Central memory CD4-positive, alpha-beta T cell (primary cell): ENCODE measurements at places on chromosomes 5 and 9.

DNA sequence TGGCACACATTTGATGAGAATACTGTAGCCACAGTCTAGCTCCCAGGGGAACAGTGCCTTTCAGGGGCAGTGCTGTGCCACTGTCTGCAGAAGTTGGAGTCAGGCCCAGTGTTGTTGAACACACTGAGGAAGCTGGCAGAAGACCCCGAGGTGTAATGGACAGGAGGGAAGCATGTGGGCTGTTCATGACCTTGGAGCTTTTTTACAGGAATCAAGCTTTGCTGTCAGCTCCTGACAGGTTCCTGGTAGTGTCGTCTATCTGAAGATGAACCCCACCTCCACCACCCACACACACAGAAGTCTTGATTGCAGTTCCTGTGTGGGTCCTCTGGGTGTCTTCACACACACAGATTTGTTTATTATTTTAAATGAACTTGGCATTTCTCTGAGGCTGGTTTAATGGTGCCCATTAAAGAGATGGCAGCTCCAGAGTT is 40.3 kb upstream of the TNFAIP8 start:
- peak; percentile 68 for DNase-seq

DNA sequence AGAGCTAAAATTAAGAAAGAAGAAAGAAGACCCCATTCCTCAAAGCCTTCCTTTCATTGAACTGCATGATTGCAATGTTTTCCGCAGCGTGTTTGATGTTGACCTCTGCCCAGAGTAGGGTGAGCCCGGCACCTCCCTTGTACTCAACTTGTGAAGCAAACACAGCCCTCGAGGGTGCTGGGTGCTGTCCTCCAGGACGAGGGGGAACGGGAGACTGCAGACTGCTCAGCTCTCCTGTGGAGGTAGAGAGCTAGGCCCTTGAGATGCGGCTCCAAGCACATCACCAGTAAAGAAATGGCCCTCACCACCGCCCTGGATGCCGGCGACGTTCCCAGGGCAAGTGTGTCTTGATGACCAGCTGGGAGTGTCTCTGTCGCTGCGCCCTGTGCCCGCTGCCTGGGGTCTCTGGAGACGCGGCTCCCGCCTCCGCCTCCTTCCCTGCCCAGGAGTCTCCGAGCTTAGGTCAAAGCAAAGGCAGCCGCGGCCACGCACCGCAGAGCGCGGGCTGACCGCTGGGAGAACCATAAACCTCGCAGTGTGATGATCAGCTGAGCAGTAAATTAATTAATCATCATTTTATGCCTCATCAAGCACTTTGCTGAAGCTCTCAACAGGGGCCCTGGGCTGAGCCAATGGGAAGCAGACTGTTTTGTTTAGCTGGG is 108.7 kb downstream of the IRX2 start:
- no peak for DNase-seq

- DNase-seq, result no peak
These were observed 35.3 kb upstream of the SPDL1 start for GRCh38 chr5:169548315-169548714.

DNA sequence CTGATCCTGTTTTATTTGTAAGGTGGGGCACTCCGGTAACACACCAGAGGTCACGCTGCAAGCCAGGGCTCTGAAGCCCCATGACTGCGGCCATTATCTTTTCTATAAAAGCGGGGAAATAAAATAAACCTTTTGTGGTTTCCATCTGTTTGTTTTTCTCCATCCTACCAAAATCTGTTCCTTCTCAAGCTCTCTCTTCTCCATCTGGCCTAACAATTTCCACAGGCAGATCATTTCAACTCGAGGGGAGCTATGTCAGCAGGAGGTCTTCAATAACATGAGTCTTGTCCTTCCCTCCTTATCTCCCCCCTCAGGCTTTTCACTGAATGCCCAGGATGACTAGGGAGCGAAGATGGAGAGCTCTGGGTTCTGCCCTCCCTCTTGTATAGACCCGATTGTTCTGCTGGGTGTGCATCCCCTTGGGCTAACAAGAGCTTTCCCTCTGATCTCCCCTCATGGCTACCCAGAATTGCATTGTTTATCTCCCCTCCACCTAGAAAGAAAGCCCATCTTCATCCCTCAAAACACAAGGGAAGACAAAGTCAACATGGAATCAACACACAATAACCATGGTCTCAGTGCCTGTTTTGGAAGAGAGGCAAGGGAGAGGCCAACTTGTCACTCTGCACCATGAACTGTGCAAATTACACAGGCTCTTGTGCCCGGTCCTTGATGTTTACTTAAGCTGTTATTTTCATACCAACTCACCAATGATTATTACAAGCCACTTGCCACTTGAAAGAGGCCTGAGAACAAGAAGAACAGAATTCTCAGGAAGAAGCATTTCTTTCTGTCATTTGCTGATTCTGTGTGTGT is 187.8 kb downstream of the FANCC start:
- DNase-seq, result no peak

DNA sequence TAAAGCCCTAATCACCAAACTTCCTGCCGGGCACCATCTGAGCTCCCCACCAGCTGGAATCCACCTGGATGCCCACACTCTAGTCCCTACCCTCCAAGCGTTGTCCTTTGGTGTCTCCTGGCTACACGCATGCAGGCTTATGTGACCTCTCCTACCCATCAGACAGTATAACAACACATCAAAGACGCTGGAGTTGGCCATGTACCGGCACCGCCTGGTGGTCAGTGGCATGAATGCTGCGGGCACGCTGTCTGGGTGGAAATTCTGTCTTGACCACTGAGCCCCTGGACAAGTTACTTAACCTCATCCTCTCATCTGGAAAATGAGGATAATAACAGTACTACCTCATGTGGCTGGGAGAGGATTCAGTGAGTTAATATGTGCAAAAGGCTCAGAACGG is 23.4 kb upstream of the CORO2A start:
- no peak for DNase-seq

- no peak for DNase-seq
These were observed 32.4 kb upstream of the PCDHA1 start for GRCh38 chr5:140753561-140753960.

DNA sequence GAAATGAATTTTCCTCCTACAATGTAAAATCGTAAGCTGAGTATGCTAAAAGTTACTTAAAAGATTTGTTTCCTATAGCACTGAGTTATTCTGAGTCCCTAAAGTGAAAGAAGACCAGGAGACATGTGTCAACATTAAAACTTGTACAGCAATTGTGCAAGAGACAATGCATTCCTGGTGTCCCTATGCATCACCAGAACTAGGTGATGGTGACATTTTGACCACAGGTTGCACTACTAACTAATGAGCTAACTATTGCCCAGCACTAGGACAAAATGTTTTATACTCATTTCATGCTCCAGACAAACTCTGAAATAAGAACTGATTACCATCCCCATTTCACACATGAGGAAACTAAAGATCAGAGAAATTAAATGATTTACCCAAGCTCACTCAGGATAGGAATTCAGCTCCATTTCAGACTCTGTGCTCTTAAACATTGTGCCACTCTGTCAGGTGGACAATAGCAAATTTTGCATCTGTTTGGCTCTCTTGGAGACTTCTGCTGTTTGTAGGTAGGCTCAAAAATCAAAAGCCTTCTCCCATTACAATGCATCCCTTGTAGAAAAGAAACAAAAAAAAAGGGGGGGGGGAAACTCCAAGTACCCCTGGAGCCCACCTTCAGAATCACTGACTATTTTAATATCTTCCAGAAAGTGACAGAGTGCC is 269.2 kb downstream of the ACTL7B start:
- DNase-seq, result no peak

GRCh38 chr9:17065062-17065461 is 69.8 kb upstream of the CNTLN start:
- DNase-seq, result no peak

DNA sequence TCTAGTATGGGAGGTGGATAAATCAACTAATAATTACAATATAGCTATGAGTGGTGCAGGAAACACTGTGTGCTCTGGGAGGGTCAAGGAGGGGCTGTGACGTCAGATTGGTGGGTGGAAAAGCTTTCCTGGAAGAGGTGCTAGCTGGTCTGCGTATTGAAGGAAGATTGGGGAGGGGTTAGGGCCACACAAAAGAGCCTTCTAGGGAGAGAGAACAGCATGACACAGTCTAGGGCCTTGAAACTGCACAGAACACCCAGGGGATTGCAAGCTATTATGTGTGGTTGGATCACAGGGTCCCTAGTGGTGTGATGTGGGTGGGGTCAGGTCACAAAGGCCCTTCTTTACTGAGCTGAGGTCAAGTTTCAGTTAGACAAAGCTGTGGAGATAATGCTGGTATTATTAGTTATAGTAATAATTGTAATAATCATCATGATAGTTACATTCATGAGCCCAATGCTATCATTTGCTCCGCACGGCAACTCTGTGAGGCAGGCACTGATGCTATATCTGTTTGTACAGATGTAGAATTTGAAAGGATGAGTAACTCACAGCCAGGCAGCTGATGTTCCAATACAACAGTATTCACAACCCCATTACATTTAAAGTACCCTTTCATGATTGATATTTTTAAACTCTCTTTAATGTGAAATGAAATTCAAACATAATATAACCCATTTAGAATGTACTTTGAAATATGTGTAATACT is 197.4 kb upstream of the IL12B start:
- no peak for DNase-seq

DNA sequence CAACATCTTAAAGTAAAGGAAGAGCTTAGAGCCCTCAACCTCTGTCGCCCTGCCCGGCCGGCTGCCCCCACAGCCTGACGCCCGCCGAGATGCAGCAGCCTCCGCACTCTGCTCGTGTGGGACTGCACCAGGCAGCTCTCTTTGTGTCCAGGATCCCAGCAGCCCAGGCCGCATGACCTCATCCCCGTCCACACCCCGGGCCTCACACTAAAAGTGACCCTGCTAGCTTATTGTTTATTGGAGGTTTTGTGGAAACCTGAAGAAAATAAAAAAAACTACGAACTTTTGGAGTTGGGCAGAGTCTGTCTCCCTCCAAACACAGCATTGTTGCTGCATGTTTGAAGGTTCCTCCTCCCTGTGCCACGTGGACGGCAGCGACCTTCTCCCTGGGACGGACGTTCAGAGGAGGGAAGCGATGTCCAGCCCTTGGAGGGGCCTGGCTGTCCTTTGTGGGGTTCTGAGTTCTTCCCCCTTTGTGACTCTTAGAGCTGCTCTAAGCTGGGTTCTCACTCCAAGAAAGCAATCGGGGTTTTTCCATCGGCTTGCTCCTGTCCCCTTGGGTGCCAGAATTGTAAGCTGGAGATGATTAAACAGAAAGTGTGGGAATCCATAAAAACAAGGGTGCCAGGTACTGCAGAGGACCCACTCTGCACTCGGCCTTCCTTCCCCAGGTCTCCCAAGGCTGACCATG is 103.5 kb upstream of the COL5A1 start:
- no peak for DNase-seq

DNA sequence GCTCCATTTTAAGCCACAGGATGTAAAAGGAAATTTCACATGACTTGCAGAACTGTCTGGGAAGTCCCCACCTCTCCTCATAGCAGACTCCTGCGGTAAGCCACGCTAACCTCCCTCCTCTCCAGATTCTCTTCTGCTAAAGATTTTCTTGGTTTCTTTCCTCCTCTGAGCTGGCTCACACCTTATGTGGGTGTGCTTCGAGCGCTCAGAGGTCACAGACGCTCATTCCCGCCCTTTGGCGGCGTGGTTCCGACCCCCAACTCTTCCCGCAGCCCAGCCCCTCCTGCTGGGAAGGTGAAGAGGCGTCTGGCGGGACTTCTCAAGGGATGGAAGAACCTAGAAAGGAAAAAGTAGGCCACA is 32.9 kb upstream of the CDK20 start:
- no peak for DNase-seq

DNA sequence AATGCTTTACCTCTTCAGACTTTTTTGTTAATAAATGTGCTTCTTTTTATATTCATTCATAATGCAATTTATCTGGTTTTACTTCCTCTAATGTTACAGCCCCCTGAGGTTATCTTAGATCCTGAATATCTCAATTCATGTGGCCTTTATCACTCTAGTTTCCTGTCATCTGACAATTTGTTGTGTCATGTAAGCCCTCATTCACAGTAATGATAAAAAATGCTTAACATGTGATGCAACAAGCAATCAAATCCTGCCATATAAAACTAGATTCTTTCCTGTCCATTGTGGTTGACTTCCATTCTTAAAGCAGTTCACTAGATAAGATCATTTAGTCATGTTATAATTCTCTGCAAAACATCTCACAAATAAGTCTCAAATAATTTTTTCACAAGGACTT is 991.2 kb upstream of the ACO1 start:
- DNase-seq, result no peak

DNA sequence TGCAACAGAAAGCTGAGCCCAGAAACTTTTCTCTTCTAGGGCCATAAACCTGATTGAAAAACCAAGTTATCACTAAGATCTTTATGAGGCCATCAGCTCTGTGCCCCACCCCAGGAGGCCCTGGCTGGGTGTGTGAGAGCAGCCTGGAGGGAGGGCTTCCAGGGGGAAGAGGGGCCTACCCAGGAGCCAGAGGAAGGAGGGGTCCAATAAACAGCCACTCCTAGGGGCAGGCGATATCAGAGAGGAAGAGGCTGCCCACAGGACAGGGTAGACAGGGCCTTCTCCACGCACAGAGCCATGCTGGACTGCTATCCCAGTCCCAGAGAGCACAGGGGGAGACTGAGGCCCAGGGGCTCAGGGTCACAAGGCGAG is 4.5 kb upstream of the CDX1 start:
- no peak for DNase-seq

DNA sequence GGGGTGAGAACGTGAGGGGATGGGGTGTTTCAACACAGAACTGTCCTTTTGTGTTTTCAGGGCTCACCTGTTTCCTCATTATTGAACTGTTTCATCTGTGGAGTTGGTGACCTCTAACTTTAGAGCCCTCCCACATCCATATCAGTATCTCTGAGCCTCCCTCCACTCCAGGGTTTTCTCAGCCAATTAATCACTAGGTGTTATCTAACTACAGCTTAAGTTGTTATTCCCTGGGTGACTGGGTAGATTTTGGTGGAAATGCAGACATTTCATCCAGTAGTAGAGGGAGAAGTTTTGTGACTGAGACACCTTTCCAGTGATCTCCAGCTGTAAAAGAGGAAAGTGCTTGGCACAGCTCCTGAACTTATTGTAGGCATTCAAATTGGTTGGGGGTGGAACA is 23.7 kb downstream of the PPP3R2 start:
- DNase-seq, result no peak

- DNase-seq, result no peak
These were observed 105.7 kb upstream of the ALDH1B1 start for GRCh38 chr9:38286766-38287165.

DNA sequence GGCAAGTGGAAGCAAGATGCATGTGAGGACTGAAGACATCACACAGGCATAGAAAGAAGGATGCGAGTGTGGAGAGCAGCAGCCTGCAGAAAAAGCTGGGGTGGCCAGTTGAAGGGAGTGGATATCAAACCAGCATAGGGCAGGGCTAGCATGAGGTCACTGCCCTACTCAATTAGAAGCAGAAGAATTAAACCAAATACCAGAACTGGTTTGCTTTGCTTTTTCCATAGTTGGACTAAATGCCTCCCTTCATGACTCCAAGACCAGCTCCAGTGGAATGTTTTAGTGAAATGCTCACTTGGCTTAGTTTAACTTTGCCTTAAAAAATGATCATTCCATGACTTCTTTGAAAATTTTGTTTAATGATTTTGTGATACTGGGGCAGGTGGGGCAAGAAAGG is 45.8 kb downstream of the TMEM167A start:
- no peak for DNase-seq
